ENCODE measurements at places on chromosomes 5 and 9.

DNA sequence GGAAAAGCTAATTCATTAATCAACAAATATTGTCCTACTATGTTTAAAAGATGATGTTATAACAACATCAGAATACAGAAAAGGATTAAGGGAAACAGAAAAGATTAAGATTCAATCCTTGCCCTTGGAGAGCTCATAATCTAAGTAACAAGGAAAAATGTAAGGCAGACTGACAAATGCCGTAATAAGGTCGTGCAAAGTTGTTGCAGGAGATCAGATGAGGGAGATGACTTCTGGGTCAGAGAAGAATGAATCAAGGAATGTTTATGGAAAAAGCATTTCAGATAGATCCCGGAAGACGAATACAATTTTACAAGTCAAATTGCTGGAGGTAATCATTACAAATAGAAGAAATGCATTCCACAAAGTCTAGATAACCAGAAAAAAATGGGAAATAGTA is 6.4 kb downstream of the ADAMTS6 start:
- no peak for DNase-seq

DNA sequence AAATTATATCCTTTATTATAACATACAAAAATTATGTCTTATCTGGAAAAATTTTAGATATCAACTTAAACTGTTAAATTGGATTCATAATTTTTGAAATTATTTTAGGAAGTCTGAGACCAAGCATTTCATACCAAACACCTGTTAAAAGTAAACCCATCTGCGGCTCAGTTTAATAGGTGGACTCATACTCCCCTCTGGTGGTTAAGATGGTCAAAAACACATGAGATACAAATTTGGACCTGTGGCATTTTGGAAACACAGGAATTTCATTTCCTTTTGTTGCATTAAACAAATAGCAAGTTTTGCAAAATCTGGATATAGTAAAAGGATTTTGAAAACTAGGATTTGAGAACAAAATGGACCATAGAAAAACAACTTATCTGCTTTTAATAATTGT is 53.7 kb downstream of the RGMB start:
- no peak for DNase-seq

GRCh38 chr9:101582553-101582952 is 12.2 kb downstream of the PPP3R2 start:
- DNase-seq, result no peak

DNA sequence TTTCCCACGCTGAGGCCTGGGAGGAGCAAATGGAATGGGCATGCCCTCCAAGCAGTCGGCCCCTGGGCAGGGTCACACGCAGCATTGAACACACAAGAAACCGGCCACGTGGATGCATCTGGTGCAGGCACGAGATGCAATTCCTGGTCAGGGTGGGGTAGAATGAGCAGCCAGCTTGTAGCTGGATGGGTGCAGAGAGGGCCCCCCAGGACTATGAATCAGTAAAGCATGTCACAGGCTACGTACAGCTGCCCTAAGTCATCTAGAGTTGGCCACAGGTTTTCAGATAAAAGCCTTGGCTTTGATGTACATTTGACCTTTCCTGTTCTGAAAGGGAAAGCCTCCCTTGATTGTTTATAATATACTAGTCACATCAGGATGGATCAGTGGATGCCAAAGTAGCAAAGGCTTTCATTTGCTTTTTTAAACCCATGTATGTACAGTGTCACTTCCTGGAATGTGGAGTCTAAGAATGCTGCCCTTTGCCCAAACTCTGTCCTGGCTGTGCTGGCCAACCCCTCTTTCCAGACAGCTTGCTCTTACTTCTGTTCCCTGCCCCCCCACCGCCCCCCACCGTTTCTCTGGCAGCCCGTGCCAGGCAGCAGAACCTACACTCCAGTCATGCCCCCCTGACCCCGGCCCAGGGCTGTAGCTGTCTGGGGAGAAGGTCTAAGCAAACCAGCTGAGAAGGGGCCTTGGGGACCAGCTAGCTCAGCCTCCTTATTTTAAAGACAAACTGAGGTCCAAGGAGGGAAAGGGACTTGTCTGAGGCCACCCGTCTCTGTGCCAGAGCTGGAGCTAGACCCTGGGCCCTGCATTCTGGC is 169.2 kb downstream of the HSPA4 start:
- no peak for DNase-seq

GRCh38 chr9:135525241-135526088 is 4.2 kb downstream of the LCN1 start:
- DNase-seq, result no peak

GRCh38 chr5:83547161-83547560 is 75.6 kb downstream of the VCAN start:
- DNase-seq, result no peak

DNA sequence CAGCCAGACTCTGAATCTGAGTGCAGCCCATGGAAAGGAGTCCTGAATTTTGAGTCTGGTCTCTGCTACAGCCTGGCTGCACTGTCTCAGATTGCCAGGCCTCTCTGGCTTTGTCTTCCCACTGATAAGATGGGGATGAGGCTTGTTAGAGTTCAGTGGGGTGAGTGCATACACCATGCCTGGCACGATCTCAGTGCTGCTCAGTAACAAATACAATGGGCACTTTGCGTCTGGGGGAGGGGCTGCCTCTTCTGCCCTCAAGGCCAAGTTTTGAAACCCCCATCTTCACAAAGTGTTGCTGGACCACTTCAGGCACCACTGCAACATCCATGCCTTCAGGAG is 49.0 kb downstream of the PPARGC1B start:
- DNase-seq, result no peak

DNA sequence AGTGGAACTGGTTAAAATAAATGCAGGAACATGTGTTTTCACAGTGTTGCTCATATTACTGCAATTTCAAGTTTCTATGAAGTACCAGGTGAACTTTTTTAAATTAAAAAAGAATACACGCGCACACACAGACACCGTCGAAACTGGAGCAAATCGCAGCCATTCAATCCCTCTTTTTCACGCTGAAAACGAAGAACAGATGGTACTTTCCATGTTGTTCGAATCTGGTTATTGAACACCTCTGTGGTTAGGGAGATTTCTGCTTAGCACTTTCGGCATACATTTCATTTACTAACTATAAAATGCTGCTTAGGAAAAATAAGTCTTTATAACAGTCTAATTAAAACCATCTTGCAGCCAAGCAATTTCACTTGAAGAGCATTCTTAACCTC is 6.8 kb downstream of the ZNF608 start:
- DNase-seq, result no peak

GRCh38 chr5:95779611-95780010 is 42.9 kb downstream of the GLRX start:
- DNase-seq, result no peak

GRCh38 chr9:111648066-111648465 is 13.3 kb upstream of the GNG10 start:
- no peak for DNase-seq

- no peak for DNase-seq
Observed at GRCh38 chr5:87185838-87186237, 81.8 kb upstream of the RASA1 start.

- DNase-seq, result no peak
Observed at GRCh38 chr5:10632110-10632761, 68.4 kb downstream of the ANKRD33B start.

DNA sequence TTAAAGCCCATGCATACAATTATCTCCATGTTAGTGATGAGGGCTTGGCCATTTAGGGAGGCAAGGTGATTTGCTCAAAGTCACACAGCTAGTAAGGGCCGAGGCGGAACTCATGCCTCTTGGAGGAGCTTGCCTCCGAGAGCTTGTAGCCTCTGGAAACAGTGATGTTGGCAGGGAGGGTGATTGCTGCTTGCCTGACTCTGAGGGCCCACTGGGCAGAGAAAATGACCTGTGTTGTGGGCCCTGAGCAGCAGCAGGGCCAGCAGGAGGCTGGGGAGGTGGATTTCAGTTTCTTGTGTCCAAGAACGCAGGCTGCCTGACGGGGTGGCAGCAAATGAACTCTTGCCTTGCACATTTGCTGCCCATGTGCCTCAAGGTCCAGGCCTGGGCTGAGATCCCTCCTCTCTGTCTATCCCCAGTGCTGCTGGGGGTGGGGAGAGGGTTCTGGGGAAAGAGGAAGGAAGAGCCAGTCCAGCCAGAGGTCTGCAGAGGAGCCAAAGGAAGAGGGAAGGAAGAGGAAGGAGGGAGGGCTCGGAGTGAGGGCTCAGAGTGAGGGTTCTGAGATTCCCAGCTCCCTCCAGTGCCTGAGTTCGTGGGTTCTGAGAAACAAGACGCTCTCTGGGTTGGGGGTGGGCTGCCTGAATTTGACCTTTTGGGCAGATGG is 16.2 kb upstream of the PTGS1 start:
- DNase-seq, result no peak

- no peak for DNase-seq
Observed at GRCh38 chr9:75019022-75019421, 9.1 kb downstream of the CARNMT1 start.

- DNase-seq, result no peak
Observed at GRCh38 chr5:173909199-173909598, 21.1 kb downstream of the CPEB4 start.

DNA sequence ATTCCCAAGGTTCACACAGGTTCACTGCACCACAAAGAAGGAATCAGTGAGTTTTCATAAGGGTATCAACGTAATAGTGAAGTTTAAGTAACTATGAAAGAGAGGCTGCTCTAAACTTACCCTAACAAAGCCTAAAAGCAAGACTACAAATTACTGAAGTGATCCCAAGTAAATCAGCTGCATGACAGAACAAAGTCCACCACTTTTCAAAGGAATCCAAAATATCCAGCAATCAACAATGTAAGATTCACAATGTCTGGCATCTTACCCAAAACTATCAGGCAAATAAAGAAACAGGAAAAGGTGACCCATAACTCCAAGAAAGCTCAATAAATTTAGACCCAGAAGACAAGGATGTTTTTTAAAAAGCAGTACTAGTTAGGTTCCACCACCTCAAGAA is 70.1 kb downstream of the GNAQ start:
- no peak for DNase-seq

GRCh38 chr9:96620832-96621269 is 1.2 kb upstream of the CDC14B start:
- DNase-seq, result no peak

DNA sequence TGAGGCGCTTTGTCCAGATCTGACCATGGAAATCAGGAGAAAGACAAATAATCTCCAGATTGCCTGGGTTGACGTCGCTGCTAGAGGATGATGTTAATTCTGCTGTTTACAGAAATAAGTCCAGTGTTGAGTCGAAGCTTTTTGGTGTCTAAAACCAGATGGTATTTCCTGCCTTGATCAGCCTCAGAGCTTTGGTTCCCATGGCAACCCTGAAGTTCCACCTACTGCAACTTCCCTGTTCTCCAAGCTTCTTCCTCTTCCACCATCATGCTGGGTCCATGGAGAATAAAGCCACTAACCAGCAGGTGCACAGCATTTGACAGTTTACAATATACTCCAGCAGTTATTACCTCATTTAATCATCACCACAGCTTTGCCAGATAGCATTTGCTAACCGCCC is 18.0 kb upstream of the GABBR2 start:
- DNase-seq, result no peak

DNA sequence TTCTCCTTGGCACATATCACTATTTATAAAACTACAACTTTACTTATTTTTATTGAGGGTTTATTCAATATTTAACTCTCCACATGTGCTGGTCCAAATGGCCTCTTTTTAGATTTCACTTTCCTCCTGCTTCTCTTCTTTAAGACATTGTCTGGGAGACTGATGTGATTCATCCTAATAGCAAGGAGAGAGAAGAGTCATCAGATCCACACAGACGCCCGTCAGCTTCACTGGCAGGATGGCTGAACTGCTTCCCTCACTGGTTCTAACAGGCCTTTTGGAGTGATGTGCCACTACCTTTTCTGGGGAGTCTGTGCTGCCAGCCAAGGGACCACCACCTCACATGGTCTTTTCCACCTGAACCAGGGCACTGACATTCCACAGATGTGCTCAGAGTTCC is 16.5 kb upstream of the ROR2 start:
- DNase-seq, result no peak

DNA sequence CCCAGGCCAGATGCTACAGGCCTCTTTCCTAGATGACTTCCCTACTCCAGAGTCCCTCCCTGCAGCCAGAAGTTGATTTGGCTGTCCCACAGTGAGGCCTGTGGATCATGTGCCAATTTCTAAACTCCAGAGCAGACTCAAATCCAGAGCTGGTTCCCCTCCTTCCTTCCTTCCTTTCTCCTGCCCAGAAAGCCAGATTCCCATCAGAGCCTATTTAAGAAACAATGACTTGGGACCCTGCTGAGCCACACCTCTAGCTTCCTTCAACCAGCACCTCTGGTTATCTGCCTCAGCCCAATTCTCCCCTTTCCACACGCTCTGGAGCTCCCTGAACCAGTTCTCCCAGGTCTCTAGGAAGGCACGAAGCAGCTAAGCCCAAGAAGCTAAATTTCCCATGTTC is 7.2 kb downstream of the FAM219A start:
- DNase-seq, result no peak

GRCh38 chr5:134626369-134627014 is 6.1 kb downstream of the SAR1B start:
- no peak for DNase-seq

DNA sequence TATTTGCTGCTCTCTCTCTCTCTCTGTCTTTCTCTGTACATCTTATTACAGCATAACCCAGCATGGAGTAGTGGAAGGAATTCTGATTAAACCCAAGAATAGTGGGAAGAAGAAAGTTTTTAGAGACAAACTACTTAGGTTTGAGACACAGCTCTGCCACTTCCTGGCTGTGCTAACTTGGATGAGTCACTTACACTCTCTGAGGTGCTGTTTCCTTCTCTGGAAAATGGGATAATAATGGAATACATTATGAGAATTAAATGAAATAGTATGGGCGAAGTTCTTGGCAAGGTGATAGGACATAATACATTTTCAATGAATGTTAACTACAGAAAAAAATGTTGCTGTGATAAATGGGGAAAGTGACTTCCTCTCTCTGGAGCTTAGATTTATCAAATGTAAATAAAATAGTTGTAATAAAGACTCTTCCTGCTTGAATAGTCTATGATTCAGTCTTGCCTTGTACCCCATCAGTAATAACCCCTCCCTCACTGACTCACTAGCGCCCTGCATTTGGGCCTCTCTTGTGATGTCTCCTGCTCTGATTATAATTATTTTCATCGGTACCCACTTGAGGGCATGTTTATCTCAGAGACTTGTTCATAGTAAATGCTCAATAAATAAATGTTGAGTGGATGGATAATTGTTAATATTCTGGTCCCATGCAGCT is 27.6 kb downstream of the KIF4B start:
- DNase-seq, result no peak

- no peak for DNase-seq
Observed at GRCh38 chr9:15101095-15101494, 190.9 kb upstream of the FREM1 start.

GRCh38 chr5:132190161-132190817 is 37.4 kb downstream of the P4HA2 start:
- no peak for DNase-seq

GRCh38 chr5:18740301-18740700 is 1106.0 kb downstream of the TAF11L14 start:
- DNase-seq, result no peak

DNA sequence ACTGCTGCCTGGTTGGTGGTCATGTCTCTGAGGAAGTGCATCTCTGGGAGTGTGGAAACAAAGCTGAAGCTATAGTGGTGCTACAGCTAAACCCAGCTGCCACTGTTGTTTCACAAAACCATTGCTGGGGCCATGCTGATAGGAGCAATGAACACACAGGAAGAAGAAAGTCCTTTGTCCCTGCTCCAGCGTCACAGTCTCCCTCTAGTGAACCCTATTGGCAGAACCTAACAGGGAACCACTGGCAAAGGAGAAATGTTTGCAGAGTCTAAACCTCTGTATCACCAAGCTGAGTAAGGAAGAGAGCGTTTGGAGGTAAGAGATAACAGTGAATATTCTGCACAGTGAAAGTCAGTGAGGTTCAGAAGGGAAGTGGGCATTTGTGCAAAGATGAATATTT is 244.0 kb downstream of the YTHDC2 start:
- no peak for DNase-seq

GRCh38 chr9:92769286-92769685 is 4.7 kb upstream of the BICD2 start:
- DNase-seq, result no peak
